Bronchial epithelial cell (primary cell): ENCODE measurements at places on chromosomes 7 and 10. TPM values are rescaled to one million over a fixed set of nuclear protein-coding genes. Genes with fewer than 3 reads are reported as not detected.

EEF1AKMT2 gene
- 16.5 and 21.1 TPM in 2 replicates for total RNA-seq

TMEM236 gene
- total RNA-seq: under 0.01 and 0.26 TPM in 2 replicates

MAT1A gene
- total RNA-seq: not detected in 2 replicates

HK1 gene
- total RNA-seq: 170 and 182 TPM in 2 replicates

MALRD1 gene
- not detected in 2 replicates for total RNA-seq
